NCI-H510A treated with DMSO at 0.1 percent for 48 hours (cell line): ENCODE measurements at places on chromosomes 12 and 14.
A peak's percentile ranks its signal among the peaks of the same experiment; 100 is the strongest.

DNA sequence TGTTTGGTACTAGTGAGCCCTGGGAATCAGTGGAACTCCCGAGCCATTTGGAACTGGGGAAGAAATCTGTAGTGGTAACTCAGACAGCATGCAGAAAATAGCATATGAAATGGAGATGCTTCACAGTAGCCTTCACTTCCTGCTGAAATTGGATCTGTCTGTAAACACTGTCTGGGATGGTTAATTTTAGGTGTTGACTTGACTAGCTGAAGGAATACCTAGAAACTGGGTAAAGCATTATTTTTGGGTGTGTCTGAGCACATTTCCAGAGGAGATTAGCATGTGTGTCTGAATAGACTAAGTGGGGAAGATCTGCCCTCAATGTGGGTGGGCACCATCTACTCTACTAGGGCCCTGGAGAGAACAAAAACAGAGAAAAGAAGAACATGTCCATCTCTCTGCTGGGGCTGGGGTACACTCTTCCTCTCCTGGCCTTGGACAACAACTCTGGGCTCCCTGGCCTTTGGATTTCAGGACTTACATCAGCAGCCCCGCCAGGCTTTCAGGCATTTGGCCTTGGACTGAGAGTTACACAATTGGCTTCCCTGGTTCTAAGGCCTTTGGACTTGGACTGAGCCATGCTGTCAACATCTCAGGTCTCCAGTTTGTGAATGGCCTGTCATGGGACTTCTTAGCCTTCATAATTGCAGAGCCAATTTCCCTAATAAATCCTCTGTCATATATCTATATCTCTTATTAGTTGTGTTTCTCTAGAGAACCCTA lies 14.0 kb upstream of the CRADD start:
- peak; percentile 73 for DNase-seq

GRCh38 chr12:111055181-111055880 lies 135.0 kb upstream of the MYL2 start:
- DNase-seq: no peak

- DNase-seq: no peak
Measured at GRCh38 chr14:31465111-31465510, 7.8 kb upstream of the DTD2 start.

DNA sequence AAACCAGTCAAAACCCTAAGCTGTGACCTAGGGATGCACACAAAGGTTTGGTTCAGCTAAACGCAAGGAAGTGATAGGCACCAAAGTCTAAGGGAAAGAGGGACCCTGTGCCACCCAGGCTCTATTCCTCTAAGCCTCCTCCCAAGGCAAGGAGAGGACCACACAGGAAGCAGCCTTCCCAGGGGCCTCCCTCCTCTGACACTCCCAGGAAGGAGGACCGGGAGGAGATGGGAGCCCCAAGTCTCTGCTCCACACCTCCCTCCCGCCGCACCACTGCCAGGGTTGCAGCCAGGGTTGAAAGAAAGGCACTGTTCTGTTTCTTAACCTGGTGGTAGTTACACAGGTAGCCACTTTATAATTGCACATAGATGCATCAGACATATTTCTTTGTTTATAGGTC lies 21.9 kb downstream of the TCHP start:
- DNase-seq: no peak

DNA sequence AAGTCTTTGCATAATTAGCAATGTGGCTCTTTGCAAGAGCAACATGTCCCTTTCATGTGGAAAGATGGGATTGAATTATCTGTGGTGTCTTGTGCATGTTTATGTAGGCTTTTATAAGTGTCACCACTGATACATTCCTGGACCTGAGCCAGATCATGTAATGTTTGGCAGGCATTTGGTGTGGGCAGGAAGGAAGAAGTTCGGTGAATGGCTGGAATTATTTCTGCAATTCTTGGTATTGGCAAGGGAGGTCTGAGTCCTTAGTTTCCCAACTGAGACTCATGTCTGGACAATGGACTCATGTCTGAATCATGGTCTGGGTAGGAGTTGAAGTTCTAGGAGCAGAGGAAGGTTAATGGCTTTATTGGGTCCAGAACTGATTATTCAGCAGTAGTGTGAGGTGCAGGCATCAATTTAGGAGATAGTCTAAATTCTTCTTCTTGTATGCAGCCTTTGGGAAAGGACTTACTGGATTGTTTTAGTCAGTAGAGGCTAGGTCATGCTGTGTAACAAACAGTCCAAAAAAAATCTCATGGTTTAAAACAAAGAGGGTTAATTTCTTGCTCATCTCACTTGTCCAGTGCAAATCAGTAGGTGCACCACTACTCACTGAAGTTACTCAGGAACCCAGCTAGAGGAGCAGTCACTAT lies 186.5 kb upstream of the LHX5 start:
- no peak for DNase-seq

DNA sequence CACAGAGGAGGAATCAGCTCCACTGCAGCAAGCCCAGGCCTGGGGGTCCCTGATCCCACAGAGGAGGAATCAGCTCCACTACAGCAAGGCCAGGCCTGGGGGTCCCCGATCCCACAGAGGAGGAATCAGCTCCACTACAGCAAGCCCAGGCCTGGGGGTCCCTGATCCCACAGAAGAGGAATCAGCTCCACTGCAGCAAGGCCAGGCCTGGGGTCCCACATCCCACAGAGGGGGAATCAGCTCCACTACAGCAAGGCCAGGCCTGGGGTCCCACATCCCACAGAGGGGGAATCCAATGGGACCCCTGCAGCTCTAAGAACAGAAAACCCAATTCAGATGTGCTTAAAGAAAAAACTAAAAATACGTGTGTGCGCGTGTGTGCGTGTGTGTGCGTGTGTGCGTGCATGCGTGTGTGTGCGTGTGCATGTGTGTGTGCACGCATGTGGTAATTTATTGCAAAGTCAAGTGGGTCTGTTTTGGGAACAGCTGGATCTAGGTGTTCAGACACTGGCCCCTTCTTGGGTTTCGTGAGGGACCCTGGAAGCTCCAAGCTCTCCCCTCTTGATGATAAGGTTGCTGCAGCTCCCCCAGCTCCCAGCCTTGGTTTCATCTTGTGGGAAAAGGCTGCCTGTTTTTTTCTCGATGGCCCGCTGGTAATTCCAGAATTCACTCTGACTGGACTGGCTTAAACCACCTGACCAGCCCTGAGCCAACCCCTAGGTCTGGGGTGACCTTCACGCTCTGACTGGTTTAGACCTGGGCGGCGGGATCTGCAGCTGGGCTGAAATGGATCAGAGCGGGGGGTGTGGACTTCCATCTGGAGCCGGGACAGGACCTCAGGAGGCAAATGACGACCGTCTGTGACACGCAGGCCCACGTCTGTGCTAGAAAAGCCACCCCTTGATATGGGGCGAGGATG lies 47.1 kb downstream of the GALNT9 start:
- DNase-seq: no peak

GRCh38 chr12:2343681-2344080 lies 290.9 kb downstream of the CACNA1C start:
- no peak for DNase-seq

DNA sequence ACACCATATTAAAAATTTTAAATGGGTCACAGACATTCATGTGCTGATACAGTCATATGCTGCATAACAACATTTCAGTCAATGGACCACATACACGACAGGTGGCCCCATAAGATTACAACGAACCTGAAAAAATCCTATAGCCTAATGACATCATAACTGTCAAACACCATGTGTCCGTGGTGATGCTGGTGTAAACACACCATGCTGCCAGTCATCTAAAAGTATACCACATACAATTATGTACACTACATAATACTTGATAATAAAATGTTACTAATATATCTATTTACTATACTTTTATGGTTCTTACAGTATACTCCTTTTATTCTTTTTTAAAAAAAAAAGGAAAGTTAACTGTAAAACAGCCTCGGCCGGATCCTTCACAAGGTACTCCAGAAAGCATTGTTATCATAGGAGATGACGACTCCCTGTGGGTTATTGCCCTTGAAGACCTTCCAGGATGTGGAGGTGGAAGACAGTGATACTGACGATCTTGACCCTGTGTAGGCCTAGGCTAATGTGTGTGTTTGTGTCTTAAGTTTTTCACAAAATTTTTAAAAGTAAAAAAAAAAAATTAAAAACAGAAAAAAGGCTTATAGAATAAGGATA lies 5.0 kb upstream of the TDG start:
- no peak for DNase-seq

DNA sequence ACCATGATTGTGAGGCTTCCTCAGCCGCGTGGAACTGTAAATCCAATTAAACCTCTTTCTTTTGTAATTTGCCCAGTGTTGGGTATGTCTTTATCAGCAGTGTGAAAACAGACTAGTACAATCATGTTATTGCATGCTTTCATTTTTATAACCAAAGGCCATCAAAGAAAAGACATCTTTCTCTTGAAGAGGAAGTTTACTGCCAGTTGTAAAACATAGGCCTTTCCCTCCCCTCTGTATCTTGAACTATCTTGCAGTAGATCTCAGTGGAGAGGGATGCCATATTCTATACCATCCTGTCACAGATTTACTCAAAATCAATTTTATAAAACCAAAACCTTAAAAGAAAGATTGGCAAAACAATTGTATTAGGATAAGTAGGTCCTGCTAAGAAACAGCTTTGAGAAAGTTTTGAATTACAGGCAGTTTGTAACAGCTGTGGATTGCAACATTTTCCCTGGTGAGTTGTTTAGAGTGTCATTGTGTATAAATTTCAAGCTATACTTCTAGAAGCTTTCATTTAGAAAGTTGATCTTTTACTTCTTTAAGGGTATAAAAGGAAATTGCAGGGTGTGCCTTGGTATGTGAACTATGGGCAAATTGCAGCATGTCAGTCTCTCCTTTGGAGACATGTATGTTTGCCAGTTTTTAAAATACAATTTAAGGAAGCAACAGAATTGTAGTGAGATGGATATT lies 128.0 kb downstream of the ATP23 start:
- no peak for DNase-seq

GRCh38 chr14:44657203-44657602 lies 150.1 kb upstream of the FSCB start:
- DNase-seq: no peak

DNA sequence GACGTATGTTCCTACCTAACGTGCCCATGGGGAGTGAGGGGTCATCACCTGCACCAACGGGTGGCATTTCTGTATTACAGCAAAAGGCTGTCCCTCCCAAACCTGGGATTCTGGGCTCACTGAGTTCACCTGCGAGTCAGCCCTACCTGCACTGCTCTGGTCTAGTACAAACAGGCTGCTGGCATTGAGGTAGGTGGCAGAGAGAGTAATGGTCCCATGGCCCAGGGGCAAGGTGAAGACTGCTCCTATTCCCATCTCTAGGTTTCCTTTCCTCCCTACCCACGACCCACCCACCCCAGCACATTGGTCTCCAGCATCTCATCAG lies 421 bp downstream of the SUOX start:
- DNase-seq: no peak

GRCh38 chr12:68065163-68065562 lies 75.9 kb downstream of the IFNG-AS1 start:
- no peak for DNase-seq

- no peak for DNase-seq
Measured at GRCh38 chr12:123024819-123025391, 44.4 kb downstream of the ARL6IP4 start.

- DNase-seq: no peak
Measured at GRCh38 chr14:89690139-89690538, 264.4 kb downstream of the EFCAB11 start.

GRCh38 chr14:90641615-90642243 lies 174.5 kb downstream of the TTC7B start:
- DNase-seq: no peak

- DNase-seq: no peak
Measured at GRCh38 chr12:87155621-87156020, 873.6 kb downstream of the C12orf50 start.

DNA sequence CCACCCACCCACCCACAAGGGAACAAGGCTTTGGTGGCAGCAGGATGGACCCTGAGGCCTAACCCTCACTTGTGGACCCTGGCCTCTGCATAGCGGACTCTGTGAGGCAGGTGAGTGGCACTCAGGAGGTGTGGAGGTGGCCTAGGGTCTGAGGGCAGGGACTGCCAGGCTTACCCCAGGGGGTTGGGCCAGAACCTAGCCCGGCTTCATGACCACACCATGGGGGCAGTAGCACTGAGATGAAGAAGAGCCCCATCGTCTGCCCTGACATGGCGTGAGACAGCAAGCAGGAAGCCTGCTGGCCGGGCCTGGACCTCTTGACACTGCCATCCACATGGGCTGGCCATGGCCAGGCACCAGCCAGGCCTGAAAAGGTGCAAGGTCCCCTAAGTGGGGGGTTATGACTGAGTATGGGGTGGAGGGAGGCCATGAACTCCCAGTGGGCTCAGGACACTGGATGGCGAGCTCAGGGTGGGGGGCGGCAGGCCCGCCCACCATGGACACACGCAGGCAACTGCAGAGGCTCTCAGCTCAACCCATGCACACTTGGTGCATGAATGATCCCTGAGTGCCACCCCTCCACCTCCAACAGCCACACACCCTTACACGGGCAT lies 29.3 kb downstream of the JAG2 start:
- DNase-seq: no peak

GRCh38 chr12:80087486-80088213 lies 11.7 kb upstream of the OTOGL start:
- no peak for DNase-seq

DNA sequence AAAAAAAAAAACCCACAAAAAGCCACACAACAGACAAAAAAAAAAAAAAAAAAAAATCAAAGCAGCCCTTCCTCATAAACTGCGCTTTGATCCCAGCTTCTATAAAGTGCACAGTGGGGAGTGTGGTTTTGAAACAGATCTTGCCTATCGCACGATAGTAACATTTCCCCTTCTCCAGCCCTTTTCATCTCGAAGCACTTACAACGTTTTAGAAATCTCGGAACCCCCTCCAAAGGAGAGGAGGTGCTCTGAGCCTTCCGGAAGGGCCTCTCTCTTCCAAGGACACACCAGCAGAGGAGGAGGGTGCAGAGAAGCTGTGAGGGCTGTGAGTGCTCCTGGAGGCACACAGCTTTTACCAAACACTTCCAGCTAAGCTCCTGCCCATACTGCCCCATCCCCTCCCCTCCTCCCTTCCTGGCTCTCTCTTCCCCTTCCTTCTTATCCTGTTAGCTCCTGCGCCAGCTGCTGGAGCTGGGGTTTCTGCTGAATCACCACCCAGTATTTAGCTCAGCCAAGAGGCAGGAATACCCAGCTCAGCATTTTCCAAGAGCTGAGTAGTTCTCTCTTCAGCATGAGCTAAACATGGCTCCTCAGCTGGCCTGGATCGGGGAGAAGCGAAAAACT lies 28.4 kb downstream of the SLC7A8 start:
- DNase-seq: peak; percentile 5

GRCh38 chr12:53809005-53809404 lies 57.2 kb upstream of the CISTR start:
- no peak for DNase-seq

DNA sequence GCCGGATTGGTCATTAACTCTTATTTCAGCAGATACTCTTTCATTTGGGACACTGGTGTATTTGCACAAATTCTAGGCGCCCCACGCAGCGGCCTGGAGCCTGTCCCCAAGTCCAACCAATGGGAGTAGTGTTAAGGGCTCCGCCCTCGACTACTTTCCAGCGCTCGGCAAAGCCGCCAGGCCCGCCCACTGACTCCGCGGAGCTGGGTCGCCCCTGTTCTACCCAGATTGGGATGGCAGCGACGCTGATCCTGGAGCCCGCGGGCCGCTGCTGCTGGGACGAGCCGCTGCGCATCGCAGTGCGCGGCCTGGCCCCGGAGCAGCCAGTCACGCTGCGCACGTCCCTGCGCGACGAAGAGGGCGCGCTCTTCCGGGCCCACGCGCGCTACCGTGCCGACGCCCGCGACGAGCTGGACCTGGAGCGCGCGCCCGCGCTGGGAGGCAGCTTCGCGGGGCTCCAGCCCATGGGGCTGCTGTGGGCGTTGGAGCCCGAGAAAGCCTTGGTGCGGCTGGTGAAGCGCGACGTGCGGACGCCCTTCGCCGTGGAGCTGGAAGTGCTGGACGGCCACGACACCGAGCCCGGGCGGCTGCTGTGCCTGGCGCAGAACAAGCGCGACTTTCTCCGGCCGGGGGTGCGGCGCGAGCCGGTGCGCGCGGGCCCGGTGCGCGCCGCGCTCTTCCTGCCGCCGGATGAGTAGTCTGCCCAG lies at the start of gene ACOT6:
Gene ACOT6, plus strand, starts transcription at position 179 of the 707 bp plus-strand sequence. Its CDS starts 55 bp downstream, at position 234.
- peak; percentile 60 for DNase-seq
